ENCODE measurements at places on chromosomes 12 and 14. TPM values are rescaled to one million over a fixed set of nuclear protein-coding genes. Genes with fewer than 3 reads are reported as not detected.

Gene GLT8D2
- polyA plus RNA-seq = 94.5 TPM

Gene RPL10L
- polyA plus RNA-seq = not detected

Gene POU6F1
- polyA plus RNA-seq = 2.4 TPM

Gene VRTN
- polyA plus RNA-seq = not detected

Gene RNASE1
- not detected for polyA plus RNA-seq

DNA sequence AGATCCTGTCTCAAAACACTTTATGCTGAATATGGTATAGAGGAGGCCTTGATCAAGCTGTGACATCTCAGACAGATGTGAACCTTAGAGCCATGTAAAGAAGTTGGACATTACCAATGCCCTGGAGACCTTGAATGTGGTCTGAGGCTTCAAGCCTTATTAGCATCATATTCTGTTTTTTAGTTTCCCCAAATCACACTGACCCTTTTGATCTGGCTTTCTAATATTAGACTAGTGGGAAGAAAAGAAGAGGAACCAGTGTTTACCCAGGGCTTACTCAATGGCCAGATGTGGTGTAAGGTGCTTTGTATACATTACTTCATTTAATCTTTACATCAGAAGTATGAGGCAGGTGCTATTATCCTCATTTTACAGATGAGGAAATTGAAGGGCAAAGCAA is 10.6 kb upstream of the TBPL2 start:
- no peak for DNase-seq

DNA sequence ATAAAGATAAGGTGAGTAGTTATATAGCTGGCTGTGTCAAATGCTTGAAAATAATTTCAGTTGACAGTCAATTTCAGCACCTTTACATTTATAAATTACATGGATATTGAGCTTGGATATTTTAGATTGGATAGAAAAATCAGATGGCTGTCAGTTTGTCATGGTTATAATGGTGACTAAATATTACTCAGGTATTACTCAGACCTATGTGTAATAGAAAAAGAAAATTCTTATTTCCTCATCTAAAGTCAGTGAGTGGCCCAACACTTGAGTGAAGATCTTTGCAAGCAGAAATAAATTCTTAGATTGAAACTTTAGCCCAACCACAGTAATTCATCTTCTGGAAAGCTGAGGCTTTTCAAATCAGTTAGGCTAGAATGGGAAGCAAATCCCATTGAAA is 354.4 kb downstream of the NAV3 start:
- DNase-seq = peak; percentile 80

GRCh38 chr12:15336768-15337553 is 14.7 kb downstream of the PTPRO start:
- peak; percentile 74 for DNase-seq

- peak; percentile 80 for DNase-seq
Observed at GRCh38 chr12:58148405-58148804, 207.0 kb downstream of the ATP23 start.

GRCh38 chr12:76259106-76259505 is 89.1 kb downstream of the BBS10 start:
- peak; percentile 64 for DNase-seq

- no peak for DNase-seq
Observed at GRCh38 chr12:127487031-127487430, 779.9 kb upstream of the TMEM132C start.

DNA sequence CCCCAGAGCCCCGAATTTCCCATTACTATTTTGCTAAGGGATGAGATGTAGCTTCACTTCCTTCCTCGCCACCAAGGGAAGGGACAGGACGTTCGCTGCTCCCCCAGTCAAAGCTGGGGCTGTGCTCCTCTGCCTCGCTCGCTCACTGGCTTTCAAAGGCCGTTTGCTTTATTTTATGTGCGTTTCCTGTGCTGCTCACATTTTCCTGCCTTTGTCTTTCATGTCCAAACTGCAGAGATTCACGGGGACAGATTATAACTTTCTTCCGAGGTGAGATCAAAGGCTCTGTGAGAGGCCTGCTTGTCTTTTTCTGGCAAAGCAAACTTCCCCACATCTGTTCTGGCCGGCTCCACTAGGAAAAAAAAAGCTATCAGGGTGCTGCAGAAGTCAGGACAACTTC is 76.0 kb upstream of the FZD10 start:
- DNase-seq = no peak

GRCh38 chr14:68526512-68527091 is 266.3 kb downstream of the ZFP36L1 start:
- peak; percentile 67 for DNase-seq

DNA sequence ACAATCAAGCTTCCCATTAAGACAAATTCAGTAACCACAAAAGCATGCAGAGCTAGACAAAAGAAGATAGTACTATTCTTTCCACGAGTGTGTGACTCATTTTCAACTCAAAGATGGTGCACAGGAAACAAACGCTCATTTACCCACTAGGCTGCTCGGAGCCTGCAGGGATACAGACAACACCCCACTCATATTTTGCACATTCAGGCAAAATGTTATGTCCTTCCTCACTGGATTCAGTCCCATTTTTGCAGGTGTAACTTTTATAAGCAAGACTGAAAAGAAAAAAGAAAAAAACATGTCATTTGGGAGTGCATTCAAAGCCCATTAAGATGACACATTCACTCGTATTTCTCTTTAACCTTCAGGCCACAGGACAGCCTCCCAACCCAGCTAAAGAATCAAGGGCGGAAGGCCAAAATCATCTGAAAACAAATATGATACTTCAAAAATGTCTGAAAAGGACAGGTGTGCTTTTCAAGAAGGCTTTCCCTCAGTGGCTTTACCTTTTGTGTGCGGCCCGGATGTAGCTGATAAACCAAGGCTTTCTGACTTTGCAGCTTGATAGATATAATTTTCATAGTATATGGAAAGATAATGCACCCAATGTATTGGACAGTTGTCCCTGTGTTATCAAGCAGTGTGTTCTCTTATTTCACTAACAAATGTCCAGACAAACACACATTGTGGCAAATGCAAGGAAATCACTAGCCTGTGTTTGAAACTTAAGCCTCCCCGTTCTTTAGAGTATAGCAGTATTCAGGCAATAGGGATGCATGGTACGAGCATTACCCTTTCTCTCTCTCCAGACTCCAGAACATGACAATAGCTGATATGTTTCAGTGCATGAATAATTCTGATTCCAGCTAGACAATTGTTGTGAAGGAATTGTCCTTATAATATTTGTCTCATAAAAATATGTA is 147.8 kb upstream of the KRR1 start:
- peak; percentile 86 for DNase-seq

- no peak for DNase-seq
Observed at GRCh38 chr14:95123891-95124579, 33.3 kb downstream of the DICER1 start.

GRCh38 chr14:55964821-55965220 is 153.4 kb upstream of the PELI2 start:
- no peak for DNase-seq

DNA sequence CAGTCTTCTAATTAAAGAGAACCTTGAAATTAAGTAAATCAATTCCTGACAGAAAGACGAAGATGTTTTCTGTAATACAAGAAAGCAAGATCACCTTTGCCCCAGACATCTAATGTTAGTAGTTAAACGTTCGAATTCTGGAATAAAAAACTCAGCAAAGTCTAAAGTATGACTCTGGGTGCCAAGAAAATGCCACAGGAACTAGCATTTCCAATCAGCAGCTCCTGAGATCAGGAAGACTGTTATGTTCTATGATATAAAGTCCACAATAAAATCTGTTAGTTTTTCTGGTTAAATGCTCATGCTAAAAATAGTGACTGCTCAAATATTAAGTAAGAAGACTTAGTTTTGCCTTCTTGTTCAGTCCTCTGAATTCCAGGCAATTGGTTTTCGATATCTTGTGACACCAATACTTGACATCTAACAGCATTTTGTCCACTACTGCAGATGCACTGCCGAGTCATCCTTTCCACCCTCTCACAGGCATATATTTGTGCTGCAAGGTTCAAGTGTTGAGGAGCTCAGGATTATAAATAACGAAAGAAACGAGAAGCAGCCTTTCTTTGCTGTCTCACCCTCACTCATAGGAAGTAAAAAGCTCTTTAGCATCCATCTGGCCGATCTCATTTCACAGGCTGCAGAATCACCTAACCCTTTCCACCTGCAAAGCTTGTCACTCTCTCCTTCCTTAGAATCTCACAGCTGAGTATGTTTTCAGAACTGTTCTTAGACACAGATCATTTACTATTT is 32.0 kb downstream of the SSH1 start:
- DNase-seq = peak; percentile 76

- peak; percentile 90 for DNase-seq
Observed at GRCh38 chr12:95204141-95204866, 13.0 kb downstream of the FGD6 start.

DNA sequence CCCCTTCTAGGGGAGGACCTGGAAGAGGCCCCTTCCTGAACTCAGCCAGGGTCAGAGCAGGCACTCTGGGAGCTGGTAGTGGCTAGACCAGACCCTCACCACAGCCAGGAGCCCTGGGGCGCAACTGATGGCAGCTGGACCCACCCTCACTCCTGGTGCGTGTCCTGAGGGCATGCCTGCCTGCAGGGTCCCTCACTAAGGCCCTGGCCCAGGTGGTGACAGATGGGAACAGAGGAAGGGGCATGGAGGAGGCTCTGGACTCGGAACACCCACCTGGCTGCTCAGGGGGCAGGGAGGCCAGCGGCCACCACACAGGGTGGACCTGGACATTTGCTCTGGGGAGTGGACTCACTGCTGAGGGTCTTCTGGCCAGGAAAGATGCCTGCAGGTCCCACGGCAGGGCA is 342.2 kb upstream of the SFSWAP start:
- DNase-seq = no peak

DNA sequence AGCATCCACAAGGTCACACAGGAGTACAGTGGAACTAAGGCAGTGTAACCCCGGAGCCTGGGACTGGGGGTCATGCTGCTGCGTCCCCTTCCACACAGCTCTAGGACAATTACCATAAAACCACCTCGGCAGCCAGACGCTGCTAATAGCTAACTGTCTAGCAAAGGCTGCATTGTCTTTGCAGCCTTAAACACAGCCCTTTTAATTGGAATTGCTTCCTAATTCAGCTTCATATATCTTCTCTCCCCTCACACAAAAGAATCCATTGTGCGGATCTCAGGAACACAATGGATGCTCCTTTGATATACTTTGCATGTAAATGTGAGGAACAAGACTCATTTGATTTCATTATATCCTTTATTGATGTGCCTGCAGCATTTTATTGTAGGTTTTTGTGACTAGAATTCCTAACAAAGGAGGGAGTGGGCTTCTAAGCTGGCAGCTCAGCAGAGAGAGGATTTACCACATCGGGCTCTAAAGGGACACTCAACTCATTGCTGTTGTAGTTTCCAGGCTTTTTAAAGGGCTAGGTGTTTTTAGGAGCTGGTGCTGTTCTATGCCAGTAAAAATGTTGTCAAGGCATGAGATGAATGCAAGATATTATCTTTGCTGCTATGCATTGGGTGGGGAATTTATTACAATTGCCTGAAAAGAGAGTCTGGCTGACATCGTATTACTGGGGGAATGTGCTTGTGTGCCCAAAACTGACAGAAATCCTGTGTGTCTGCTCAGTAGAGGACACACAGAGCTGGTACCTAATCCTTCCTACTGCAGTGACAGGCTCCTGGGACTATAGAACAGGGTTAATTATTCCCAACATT is 30.4 kb upstream of the DACT1 start:
- no peak for DNase-seq

DNA sequence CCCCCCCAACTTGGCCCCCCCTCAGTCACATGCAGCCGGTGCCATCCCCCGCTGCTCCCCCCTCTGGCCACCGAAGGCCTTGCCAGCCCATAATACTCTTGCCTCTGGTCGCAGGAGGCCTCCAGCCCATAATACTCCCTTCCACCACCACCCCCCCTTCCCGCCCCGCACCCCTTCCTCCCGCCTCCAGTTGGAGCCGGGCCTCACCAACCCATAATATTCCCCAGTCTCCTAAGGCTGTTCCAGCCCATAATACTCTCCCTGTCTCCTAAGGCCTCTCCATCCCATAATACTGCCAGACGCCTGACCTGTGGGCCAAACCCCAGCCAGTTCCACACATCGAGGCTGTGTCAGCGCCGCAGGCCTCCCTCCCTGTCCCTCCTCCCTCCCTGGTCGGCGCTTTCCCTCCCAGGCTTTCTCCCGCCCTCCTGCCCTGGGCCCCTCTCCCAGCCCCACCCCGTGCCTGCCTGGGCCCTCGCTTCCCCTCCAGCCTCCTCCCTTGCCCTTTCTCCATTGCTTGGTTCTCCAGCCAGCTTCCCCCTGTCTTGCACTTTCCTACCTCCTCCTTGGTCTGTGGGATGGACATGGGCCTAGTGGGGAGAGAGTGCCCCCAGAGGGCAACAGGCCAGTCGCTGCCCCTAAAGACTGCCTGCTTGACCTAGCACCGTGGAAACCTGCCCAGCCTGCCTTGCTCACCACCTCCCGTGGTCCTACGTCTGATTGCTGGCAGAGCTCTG is 6.8 kb upstream of the CHD4 start:
- peak; percentile 97 for DNase-seq

GRCh38 chr12:27437839-27438238 is 8.7 kb upstream of the SMCO2 start:
- no peak for DNase-seq

- DNase-seq = peak; percentile 89
Observed at GRCh38 chr12:123269395-123269892, 2.2 kb downstream of the CDK2AP1 start.

- DNase-seq = peak; percentile 85
Observed at GRCh38 chr14:68947802-68948201, 31.3 kb downstream of the ACTN1 start.

DNA sequence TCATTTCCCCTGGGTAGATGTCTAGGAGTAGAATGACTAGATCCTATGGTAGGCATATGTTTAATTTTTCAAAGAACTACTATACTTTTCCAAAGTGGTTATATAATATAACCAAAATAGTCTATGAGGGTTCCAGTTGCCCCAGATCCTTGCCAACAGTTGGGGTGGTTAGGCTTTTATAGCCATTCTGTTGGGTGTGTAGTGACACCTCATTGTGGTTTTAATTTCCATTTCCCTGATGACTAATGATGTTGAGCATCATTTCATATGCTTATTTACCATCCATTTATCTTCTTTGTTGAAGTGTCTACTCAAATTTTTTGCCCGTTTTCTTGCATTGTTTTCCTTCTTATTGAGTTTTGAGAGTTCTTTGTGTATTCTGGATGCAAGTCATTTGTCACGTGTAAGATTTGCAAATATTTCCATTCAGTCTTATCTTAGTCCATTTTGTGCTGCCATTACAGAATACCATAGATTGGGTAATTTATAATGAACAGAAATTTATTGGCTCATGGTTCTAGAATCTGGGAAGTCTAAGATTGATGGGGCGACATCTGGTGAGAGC is 4.7 kb downstream of the SYNE2 start:
- DNase-seq = no peak

DNA sequence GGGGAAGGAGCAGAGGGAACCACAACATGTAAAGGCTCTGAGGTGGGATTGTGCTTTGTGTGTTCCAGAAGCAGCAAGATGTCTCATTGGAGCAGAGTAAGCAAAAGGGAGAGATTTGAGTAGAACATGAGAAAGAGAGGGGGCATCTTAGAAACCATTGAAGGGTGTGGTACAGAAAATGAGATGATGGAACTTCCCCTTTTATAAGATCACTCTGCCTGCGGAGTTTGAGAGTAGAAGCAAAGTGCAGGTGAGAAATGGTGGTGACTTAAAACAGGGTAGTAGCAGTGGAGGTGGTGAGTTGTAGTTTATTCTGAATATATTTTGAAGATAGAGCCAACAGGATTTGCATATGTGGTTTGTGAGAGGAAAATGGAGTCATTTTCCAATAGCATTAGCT is 56.0 kb downstream of the FBXO34 start:
- DNase-seq = no peak

GRCh38 chr14:100246809-100247428 is 8.0 kb downstream of the YY1 start:
- peak; percentile 61 for DNase-seq

Data from GM23248 (cell line).